NCI-H1105 (cell line): ENCODE measurements at places on chromosomes 3 and 15.

- DNase-seq = peak; percentile 2
Observed at GRCh38 chr3:169841171-169841570, 28.5 kb upstream of the LRRC34 start.

- DNase-seq = no peak
Observed at GRCh38 chr15:88663141-88663621, 24.4 kb downstream of the ISG20 start.

- DNase-seq = no peak
Observed at GRCh38 chr15:27550635-27551034, 548.5 kb downstream of the OCA2 start.

GRCh38 chr15:62520887-62521286 is 355.8 kb upstream of the C2CD4B start:
- no peak for DNase-seq

DNA sequence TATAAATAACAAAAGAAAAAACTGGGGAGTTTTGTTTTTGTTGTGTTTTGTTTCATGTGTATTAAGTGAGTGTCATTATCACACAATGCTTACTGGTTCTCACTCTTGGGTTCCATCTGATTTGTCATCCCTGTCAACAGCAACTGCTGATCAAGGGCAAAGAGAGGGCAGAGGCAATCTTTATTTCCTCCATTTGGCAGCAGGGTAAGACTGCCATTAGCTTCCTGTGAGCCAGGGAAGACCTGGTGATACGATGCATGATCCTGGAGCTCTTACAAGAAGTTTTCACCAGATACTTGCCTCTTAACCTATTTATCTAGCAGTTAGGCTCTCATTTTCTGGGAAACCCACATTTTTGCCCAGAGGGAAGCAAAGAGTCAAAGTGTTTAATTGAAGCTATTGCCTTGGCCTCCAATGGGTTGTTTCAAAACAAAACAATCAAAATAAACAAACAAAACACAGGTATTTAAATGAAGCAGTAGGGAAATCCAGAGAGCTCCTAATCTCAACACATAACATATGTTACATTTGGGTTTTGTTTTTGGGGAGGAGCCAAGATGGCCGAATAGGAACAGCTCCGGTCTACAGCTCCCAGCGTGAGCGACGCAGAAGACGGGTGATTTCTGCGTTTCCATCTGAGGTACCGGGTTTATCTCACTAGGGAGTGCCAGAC is 529.8 kb downstream of the MAGI1 start:
- no peak for DNase-seq

- DNase-seq = no peak
Observed at GRCh38 chr15:87570206-87570605, 686.3 kb downstream of the NTRK3 start.

DNA sequence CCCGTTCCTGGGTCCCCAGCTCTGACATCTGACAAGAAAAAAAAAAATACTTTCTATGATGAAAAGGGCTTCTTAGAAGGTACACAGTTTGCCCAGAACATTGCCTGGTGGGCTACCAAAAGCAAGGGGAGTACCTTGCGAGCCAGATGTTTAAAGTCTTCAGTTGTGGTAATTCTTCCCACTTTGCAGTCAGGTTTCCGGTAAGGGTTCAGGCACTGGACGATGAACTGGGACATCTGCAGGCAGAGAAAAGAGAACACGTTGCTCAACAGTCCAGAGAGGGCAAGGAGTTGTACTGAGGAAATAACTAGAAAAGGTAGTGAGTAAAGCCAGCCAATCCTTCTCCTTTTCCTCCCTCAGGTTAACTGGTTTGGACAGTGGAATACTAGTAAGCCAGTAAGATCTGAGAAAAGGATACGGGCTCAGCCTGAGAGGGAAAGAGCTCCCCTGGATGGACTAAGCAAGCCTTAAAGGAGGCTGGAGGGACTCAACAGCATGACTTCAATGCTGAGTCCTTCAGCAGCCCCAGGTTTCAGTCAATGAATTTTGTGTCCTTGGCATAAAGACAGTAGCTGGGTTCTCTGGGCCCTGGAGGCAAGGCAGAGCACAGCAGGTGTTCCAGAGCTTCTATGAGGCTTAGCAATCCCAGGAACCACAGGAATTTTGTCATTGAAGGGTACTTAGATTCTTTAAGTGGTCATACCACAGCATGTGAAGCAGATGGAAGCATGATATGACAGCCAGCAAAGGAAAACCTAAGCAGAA is 38.2 kb downstream of the NBEAL2 start:
- no peak for DNase-seq

GRCh38 chr15:41893422-41894250 is at the start of gene SPTBN5:
TSS of gene SPTBN5 (minus strand) at chr15:41894053. CDS start at chr15:41893497, 556 bp downstream.
- no peak for DNase-seq
